ENCODE measurements at places on chromosomes 16 and 17.

DNA sequence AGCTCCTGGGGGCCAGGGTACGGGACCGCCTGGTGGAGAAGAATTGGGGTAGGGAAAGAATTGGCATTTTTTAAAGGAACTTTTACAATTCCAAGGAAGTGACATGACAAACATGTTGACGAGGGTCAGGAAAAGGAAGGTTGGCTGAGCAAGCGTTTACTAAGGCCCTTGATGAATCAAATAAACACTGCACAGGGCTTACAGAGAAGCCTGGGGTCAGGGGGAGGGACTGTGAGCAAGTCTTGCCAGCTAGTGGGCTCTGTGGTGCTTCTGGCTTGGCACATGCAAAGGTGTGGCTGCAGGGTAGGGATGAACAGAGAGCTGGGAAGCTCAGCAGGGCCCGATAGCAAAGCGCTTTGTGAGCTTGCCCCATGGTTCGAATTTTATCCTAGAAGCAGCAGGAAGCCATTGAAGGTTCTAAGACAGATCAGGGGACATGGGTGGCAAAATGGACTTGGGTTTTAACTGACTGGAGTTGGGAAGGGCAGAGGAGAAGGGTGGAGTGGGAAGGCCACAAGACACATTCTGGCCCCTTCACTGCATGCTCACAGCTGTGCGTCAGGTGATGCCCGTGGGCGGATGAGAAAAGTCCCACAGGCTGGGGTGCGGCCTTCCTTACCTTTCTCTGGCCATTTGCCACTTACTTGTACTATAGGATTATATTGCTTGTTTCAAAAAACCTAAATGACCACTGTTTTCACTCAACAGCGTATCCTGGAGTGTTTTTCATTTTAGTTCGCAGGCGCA lies 117.8 kb downstream of the SOCS1 start:
- no peak for DNase-seq

GRCh38 chr16:74035816-74036215 lies 260.8 kb upstream of the PSMD7 start:
- DNase-seq: no peak

- no peak for DNase-seq
Measured at GRCh38 chr17:9330141-9330540, 245.5 kb downstream of the STX8 start.

DNA sequence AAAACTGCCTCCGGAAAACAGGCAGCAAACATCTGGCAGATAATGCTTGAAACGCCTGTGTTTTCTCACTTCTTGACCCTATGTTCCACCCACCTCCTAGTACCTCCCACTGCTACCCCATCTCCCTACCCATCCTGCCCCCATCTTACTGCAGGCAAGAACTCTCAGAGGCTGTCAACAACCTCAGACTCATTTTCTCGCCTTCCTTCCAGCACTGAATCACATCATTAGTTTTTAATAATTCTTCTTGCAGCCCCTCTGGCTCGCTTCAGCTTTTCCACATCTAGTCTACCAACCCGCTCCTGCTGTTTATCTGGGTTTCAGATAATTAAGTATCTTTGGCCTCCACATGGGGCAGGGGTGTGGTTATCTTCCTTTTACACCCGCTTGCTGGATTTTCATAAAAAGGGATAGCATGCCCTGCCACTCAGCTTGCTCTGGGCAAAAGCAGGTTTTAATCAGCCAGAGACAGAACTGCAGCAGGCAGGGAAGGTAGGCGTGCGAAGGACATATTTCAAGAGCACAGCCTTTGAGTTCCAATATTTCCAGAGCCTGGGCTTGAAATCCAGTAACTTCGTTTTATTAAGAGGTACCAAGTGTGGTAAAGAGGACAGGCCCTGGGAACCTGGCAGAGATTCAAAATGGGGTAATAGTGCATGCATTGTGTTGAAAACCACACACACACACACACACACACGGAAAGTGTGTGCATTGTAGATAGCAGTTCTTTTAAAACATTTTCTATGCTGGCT lies 87.5 kb downstream of the BMERB1 start:
- DNase-seq: peak; percentile 95

GRCh38 chr17:78993241-78993956 lies 13.7 kb upstream of the LGALS3BP start:
- peak; percentile 68 for DNase-seq

DNA sequence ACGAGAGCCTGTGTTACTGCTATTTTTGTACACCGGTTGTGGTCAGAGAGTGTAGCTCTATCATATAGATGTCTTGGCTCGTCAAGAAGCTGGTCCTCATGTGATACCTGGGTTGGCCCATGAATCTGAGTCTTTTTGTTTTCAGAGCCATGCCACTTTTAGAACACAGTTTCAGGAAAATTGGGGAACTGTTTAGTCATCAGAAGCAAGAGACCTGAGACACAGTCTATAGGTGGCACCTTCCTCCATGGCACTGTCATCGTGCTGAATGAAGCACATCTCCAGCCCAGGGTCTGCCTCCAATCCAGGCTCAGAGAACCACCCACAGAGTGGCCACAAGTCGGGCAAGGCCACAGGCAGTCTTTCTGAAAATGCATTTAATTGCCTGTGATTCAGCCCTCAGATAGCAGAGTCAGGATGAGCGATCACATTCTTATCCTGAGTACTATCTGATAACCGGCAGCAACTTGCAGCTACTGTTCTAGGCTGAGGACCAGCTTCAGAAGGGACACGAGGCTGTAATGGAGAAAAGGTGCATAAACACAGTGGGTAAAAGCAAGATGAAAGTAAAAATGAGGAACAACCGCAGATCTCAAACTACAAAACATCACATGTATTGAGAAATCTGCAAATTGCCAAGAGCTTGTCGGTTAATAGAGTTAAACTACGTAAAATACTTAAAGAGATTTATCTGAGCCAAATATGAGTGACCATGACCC lies 14.2 kb upstream of the HAPSTR1 start:
- DNase-seq: no peak

- no peak for DNase-seq
Measured at GRCh38 chr17:70780031-70780430, 610.7 kb downstream of the KCNJ2 start.

DNA sequence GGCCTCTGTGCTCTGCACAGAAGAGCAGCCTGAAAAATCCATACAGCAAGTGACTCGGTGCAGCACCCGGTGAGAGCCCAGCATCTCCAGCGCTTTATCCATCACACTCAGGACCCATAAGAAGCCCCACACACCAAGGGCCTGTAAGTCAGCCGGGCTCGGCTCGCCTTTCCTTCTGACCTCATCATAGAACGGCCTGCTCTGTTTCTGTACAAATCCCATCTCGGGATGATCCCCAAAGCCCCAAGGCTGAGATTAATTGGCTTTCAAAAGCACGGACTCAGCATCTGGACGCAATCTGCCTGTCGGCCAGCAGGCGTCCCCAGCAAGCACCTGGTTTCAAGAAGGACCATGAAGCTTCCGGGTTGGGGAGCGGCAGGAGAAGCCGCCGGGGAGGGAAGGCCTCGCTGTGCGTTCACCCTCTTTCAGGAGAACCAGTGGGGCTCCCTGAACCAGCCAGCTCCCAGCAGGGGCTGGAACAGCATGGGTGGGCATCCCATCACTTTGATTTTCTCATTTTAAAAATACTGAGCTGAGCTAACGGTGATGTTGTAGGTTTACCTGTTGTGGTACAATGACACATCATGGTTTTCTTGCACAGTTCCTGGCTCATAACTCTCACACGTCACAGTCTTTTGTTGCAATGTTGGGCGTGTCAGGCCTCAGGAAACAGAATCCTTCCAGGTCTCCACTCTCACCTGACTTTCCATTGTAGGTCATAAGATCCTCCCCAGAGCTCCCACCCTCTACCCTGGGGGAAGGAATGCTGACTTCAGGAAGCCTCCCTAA lies 6.7 kb downstream of the CCDC57 start:
- peak; percentile 84 for DNase-seq

GRCh38 chr16:30620169-30620568 lies 10.0 kb upstream of the ZNF689 start:
- DNase-seq: no peak

GRCh38 chr16:86531641-86532525 lies 21.6 kb downstream of the FOXF1 start:
- DNase-seq: no peak

GRCh38 chr16:17331071-17331607 lies 139.6 kb downstream of the XYLT1 start:
- no peak for DNase-seq

- no peak for DNase-seq
Measured at GRCh38 chr17:33862772-33863602, 392.1 kb upstream of the CCL2 start.

DNA sequence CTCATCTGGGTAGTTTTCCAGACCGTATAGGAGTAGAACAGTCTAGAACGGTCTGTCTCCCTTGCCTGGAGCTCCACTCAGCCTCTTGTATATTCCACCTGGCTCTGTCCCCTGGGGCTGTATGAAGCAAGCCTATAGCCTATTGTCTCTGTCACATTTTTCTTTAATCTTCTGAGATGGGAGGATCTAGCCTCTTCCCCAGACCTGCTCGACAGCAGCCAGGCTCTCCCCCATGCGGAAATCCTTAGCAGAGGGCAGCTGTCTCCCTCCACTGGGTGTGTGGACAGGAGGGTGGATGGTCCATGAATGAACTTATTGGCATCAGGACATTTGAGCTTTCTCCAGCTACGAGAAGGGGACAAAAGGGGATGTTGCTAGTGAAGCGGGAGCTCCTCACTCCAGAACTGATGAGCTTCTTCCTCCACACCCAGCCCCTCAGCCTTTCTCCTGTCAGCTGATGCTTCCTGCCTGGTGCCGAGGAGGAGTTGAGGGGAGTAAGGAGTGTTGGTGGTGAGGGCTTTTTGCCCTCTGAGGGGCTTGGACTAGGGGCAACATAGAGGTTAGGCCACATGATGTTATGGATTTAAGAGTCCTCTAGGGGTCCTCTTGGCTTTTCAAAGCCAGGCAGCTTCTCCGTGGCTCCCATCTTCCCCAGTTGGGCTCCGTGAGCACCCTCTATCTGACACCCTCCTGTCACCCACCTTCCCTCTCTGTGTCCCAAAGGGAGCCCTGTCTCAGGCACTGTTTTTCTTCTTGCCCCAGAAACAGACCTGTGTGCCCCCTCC lies 28.0 kb downstream of the ARHGAP23 start:
- no peak for DNase-seq

- no peak for DNase-seq
Measured at GRCh38 chr17:37179893-37180292, 195.9 kb upstream of the C17orf78 start.

GRCh38 chr16:35523991-35524390 lies 2064.6 kb downstream of the TP53TG3F start:
- DNase-seq: no peak

DNA sequence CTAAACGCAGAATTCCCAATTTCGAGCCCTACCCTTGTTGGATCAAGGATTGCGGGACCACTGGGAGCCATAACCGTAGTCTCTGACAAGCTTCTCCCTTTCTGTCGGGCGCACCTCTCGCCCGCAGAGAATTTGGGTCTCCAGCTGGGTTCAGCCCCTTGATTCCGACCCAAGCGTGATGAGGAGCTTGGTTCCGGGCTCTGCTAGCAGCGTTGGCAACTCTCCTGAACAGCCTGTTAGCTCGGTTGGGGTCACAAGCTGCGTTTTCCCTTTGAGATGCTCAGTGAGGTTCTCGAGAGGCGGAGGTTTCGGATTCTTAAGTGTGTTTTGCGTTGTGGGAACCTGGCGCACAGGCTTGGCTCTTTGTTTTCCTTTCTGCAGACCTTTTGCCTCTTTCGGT lies 655 bp downstream of the ATXN1L start:
- peak; percentile 39 for DNase-seq

DNA sequence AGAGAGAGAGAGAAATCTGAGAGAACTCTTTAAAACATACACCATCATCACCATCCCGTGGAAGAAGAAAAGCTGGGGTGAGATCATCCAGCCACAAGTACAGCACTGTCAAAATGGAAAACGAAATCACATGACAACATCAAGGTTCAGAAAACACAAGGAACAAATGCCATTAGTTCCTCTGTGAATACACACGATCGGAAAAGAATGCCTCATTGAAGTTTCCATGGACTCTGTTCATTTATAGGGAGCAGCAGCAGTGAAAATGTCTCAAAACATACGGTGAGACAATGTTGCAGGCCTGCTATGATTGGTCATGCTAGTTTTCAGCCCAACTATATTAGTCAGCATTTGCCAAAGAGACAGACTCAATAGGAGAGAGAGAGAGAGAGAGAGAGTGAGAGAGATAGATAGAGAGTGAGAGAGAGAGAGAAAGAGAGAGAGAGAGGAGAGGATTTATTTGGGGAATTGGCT lies 4.4 kb downstream of the CFAP97D1 start:
- no peak for DNase-seq

DNA sequence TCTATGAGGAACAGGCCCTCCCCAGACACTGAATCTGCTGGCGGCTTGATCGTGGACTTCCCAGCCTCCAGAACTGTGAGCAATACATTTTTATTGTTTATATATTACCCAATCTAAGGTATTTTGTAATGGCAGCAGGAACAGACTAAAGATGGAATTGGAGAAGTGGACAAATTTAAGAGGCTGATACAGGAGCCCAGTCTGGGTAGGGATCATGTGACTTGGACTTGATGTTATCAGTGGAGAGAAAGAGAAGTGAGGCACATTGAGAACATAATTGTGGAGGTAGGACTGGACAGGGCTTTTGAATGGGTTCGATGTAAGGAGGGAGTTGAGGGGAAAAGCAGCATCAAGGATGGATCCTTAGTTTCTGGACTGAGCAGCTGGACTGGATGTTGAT lies 93.8 kb downstream of the USP31 start:
- no peak for DNase-seq

DNA sequence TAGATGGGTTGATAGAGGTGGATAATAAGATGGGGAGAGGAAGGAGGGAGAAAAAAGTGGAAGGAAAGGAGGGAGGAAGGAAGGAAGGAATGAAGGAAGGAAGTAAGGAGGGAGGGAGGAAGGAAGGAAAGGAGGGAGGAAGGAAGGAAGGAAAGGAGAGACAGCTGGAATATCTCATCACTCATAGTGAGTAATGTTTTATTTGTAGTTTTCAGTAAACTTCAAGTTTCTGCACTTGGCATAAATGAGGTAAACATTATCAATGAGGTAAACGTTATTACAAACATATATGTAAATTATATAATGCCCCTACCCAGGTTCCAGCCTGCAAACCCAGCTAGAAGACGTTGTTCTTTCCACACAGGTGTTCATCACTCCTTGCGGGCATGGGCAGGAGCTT lies 89.8 kb upstream of the XYLT1 start:
- no peak for DNase-seq

DNA sequence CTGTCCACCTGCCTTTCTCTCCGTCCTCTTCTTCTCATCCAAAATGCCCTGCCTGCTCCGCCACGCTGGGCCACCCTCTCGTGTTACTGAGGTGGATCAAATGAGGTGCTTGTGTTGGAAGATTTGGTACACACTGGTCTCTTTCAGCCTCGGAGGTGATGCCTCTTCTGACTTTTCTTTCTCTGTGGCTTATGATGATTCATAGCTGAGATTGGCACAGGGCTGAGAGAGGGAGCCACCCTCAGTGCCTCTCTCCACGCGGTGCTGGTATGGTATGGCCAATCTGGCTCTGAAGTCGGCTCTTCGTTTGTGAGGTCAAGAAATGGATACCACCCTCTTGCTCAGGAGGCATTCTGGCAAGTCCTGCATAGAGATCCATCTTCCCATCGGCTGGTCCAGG lies 82.4 kb downstream of the PLCG2 start:
- no peak for DNase-seq

DNA sequence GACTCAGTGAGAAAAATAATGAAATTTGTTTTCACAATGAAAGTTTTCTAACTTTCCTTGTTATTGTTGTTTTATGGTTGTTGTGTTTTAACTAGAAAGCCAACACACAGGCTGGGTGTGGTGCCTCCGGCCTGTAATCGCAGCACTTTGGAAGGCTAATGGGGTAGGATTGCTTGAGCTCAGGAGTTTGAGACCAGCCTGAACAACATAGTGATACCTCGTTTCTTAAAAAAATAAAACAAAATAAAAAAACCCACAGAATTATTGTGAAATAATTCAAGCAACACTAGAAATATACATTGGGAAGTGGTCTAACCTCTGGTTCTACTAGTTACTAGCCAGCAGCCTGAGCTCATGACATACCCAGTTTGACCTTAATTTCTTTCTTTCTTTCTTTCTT lies 630 bp downstream of the MILR1 start:
- no peak for DNase-seq
